ENCODE measurements at places on chromosomes 5 and 9.

DNA sequence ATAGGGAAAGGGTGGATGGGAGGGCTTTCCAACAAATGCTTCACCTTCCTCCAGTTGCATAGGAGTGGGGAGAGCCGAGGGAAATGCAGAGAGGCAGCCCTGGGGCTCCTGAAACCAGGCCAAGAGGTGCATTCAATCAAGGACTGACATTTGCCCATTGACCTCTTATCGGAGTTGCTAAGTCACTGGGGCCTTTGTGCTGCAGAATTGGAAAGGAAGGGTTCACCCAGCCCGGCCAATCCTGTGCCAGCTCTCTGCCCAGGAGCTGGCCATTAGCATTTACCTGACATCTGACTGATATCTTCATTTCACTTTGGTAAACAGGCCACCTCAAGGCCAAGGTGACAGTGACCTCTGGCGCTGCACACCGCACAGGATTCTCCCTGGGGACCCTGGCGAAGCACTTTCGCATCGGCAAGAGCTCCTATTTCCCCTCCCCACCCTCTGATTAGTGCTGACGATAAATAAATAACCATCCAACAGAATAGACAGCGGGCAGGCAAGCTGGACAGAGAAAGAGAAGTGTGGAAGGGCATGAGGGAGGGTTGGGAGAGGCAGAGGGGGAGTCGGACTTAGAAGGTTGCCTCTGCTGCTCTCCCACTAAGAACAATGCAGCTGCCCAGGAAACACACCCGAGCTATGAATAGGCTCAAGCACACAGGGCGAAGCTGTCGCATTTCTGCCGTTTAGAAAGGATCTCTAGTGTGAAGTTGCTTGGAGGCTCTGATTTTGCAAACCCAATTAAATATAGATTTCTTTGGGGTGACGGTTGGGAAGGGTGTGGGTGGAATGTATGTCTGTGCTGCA is 57.0 kb upstream of the BOD1 start:
- DNase-seq, result no peak

DNA sequence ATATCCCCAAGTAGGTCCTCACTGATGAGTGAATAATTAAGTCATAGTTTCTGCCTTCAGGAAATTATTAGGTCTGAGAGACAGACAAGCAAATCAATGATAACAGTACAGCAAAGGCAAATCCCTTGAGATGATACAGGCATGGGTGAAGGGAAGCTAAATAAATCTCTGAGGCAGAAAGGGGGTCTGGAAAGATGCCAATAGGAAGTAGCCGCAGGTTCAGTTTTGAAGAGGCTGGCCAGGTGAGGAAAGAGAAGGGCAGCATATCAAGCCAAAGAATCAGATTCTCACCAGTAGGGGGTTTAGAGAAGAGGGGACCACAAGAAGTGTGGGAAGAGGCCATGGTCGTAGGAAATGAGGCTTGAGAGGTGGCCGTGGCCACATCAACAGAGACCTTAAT is 85.8 kb downstream of the KIAA1958 start:
- DNase-seq, result no peak

- no peak for DNase-seq
These were observed 33.3 kb downstream of the KCTD16 start for GRCh38 chr5:144203750-144204596.

DNA sequence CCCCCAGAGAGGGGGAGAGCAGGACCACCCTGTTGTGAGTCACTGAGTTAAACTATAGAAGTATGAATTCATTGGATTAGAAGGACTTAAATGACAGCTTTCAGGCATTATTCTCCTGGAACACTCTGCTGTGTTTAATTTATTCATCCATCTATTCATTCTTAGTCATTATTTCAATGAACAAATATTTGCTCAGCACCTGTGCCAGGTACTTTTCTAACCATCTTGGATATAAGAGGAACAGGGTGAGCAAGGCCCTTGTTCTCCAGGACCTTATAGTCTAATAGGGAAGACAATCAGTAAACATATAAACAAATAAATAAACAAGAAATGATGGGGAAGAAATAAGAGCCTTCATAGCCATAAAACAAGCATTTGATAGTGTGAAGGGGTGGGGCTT is 483.9 kb upstream of the BRINP1 start:
- DNase-seq, result peak; percentile 25

- no peak for DNase-seq
These were observed 162.7 kb upstream of the IRX2 start for GRCh38 chr5:2914022-2914661.

DNA sequence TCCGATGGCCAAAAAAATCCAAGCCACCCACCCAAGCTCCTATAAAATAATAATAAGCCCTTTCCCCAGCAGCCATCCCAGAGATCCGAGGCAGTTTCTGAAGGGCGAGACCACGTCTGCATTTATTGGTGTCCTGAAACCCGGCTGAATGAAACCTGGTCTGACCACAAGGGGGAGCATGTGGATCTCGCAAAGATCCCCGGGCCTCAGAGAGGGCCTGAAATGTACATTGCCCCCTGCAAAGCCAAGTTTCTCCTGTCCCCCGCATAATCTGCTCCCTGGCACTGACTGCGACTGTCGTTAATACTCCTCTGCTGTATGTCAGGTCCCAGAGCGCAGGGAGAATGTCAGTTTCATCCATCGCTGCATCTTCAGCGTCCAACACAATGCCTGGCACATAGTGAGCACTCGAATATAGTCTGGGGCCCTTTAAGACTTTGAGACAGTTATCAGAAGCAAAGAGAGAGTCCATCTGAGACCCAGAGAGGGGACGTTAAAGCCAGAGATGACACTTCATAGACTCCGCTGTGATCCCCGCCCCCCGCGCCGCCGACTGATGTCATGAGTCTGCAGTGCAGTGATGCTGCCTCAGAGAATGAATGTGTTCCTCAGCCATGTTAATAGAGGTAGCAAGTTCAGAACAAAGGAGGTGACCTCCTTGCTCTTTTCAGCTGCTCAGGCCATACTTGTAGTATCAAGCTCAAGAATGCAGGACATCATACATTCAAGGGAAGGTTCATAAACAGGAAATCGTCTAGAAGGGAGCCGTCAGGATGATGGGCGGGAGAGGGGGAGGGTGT is 74.5 kb upstream of the BARHL1 start:
- DNase-seq, result peak; percentile 37

DNA sequence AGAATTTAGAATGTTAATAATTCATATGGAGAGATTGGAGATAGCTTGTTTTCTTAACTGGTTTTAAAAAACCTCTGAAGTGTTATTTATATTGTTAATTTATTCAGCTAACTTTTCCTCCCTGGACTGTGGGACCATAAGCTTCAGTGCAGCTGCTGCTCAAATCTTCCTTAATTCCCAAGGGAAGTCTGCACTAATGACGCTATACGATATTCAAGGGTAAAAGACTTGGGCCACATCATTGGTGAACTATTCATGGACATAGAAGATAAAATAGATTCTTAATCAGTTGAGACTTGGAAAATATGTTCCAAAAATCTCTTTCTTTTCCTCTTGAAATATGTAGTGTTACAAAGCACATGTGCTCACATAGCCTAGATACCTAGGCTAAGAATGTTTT is 31.1 kb upstream of the GAS1 start:
- DNase-seq, result no peak

DNA sequence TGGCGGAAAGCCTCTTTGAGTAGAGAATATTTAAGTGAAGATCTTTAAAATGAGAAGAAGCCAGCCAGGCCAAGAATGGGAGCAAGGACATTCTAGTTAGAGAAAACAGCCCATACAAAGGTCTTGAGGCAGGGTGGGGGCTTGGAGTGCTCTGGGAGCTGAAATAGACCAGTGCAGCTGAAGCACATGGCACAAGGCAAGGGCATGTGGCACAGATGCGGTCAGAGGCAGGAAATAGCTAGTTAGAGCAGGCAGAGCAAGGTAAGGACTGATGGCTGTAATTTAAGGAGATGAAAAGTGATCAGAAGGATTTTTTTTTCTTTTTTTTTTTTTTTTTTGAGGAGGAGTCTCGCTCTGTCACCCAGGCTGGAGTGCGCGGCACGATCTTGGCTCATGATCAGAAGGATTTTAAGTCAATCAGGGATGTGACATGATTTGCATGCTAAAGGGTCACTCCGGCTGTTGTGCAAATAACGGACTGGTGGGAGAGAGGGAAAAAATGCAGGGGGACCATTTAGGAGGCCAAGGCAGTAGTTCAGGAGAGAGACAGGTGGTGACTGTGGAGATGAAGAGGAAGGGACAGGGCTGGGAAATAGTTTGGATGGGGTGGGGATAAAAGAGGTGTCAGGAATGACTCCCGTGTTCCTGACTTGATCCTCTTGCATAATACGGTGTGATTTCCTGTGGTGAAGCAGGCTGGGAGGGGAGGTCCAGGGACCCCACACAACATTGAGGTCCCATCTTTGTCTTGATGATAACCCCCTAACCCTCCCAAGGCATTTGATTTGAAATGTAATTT is 207.6 kb downstream of the HSPA4 start:
- no peak for DNase-seq

DNA sequence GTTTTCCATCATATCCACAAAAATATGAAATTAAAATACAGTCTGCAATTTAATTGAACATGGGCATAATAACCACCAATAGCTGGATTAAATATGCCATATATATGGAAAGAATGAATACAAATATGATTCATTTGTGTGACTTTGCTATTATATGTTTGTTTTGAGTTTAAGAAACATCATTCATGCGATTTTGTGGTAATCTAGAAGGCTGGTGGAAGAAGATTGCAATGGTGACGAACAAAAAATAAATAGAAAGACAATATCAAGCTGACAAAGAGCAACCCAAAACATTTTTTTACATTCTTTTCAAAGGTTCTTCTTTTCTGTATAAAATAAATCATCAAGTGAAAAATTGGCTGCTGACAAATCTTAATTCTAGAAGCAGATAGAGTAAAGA is 610.0 kb downstream of the MAT2B start:
- no peak for DNase-seq

DNA sequence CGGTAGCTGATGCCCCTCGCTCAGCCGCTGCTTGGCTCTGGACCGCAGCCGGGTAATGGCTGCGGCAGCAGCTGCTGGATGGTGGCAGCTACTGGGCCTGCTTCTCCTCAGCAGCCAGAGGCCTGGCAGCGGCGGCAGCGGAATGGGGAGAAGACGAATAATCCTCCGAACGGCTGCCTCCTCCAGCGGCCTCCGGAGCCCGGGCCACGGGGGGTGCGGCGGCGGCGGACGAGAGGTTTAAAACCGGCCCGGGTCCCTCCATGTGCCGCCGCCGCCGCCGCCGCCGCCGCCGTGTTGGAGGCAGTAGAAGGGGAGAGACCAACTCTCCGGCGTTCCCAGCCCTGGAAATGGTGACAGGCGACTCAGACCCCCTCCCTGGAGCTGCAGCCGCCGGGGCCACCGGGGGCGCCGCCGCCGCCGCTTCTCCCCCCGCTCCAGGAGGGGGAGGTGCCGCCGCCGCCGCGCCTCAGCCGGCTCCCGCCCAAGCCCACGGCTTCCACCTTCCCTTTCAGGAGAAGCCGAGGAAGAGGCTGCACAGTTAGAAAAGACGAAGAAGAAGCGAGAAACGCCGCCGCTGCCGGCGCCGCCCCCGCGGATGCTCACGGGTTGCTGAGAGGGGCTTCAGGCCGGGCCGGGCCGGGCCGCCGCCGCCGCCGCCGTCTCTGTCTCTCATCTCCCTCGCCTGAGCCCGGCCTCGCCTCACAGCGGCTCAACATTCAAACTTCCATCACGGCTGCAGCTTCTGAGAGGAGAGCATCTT is 118.4 kb upstream of the PRSS3 start:
- DNase-seq, result no peak

GRCh38 chr5:146717951-146718350 is 160.6 kb downstream of the PPP2R2B start:
- DNase-seq, result no peak

DNA sequence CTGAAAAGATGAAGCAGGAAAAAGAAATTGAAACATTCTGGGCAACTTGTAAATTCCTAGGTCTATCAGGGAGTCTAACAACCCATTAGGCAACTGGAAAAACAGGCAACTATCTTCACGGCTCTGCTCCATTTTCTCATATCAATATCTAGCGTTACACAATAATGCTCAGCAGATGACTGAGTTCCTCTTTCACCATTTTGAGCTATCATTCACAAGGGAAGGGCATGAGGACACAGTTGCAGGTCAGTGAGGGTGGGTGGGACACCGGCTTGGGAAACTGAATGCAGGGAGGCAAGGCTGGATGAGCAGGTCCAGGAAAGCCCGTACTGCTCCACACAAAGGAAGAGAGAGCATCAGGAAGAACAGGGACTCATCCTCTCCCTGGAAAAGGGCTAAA is 67.0 kb downstream of the FRMD3 start:
- DNase-seq, result no peak

GRCh38 chr5:36723912-36724311 is 117.5 kb downstream of the SLC1A3 start:
- DNase-seq, result no peak

GRCh38 chr5:61280205-61280604 is 51.9 kb upstream of the ZSWIM6 start:
- peak; percentile 51 for DNase-seq

DNA sequence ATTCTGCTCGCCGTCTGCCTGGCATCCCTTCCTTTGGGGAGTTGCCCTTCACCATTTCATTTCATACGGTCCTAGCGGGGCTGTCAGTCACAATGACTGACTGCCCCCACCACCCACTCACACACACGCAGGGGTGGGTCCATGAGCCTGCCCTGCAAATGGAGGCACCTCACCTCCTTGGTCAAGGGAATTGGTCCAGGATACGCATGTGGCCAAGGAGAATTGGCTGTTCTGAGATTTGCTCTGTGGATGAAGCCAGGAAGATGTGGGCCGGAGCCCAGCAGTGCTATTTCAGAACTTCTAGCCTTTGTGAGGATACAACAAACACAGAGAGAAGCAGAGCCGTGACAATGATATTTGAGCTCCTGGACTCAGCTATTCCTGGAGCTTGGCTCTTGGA is 17.0 kb downstream of the C1QTNF2 start:
- no peak for DNase-seq

DNA sequence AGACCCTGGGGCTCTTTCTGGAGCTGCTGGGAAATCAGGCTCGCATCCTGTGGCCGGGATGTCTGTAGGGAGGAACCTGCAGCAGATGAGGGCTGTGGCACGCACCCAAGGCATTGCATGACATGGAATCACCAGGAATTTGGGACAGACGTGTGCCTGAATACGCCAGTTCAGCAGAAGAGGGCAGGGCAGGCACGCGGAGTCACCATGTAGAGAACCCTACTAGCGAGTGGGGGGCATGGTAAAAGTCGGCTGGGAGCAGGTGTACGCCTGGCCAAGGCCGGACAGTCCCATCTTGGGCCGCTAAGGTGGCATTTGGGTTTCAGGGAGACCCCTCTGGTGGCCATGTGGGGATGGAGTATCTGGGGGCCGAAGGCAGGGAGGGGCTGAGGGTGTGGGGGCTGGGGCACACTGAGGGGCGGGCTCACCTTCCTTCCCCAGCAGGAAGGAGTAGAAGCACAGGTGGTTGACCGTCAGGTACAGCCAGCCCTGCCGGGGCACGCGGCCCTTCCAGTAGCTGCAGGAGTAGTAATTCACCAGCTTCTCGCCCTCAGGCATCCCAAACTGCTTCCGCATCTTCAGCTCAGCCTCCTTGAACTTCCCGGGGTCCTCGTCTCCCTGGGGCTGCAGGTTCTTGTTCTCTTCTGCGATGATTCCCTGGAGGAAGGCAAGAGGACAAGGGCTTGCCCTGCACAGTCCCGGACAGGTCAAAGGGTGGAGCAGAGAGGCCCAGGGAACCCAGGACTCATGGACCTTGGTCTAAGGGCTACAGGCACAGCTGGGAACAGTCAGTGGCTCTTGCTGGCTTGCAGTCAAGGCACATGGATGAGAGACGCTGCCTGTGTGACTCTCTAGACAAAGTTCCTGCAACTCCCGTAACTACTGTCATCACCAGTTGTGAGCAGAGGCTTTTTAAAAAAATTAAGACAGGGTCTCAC is 13.5 kb downstream of the TBC1D9B start:
- DNase-seq, result no peak
